ENCODE measurements at places on chromosomes 11 and 22.
A peak's percentile ranks its signal among the peaks of the same experiment; 100 is the strongest.

DNA sequence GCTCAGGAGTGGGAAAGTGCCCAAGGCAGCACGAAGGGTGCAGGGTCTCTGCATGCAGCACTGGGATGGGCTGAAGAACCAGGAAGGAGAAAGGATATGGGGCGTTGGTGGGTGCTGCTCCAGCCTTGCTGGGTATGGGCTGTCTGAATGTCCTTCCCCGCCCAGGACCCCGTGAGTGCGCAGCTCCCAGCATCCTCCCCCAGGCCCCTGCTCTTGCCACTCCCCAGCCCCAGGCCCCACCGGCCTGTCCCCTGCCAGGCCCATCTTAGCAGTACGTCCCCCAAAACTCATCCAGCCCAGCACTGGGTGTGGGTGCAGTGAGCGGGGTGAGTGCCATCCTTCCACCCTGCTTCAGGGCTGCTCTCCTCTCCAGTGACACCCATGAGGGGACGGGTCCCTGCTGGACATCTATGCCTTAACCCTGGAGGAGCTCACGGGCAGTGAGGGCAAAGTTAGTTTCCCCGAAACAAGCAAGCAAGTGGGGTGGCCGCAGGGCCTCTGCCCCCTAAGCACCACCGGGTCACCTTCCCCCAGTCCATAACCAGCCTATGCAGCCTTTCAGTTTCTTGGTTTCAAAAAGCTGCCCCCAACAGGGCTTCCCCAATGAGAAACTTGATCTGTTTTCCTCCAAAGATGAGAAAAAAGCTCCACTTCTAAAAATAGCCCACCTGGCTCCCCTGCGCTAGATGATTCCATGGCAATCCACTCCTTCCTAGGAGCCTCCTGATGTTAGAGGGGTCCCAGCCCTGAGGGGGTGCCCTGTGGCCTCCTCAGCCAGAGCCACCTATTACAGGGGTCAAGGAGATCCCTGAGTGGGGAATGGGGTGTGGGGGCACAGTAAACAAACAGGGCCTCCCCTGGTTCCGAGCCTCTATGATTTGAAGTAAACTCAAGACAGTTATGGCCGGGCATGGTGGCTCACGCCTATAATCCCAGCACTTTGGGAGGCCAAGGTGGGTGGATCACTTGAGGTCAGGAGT is 103.8 kb downstream of the MORC2 start:
- no peak for DNase-seq

DNA sequence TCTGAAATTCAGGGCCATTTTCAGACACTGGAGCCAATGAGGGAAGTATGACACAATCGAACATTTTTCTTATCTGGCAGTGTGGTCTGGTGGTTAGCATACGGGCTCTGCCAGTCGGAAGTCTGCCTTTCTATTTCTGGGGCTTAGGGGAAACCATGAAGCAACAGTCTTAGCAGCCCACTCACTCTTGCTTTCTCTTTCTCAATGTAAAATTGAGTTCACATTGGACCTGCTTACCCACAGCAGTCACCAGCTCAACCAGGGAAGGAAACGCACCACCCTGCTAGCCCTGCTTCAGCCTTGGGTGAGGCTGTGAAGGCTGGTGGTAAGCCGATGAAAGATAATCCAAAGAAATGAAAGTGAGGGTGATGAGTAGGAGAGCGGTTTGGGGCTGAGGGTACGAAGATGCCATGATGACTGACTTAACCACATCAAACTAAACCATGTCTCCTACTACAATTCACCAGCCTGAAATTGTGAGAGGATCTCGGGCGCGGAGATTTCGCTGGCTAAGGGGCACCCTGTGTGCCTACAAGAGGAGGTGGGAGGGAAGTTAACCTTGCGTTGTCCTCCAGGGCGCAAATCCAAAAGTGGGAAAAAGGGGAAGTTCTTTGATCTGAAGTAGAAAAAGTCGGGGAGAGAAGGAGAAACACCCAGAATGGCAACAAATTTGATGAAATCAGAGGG is 2.0 kb upstream of the LMO2 start:
- peak; percentile 78 for DNase-seq

DNA sequence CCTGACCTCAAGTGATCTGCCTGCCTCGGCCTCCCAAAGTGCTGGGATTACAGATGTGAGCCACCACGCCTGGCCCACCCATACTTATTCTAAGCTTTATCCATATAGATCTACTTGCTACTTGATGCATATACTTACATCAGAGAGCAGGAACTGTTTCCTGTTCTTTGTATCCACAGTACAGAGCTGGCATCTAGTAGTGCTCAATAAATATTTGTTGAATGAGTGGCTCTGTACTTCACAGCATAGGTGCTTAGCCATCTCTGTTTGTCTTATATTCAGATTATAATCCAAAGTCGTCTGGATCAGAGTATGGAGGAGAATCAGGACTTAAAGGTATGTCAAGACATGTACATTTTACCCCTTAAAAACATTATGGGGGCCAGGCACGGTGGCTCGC is 38.6 kb upstream of the DLAT start:
- no peak for DNase-seq

- DNase-seq: no peak
These were observed 6.0 kb downstream of the CCDC86 start for GRCh38 chr11:60847896-60848295.

DNA sequence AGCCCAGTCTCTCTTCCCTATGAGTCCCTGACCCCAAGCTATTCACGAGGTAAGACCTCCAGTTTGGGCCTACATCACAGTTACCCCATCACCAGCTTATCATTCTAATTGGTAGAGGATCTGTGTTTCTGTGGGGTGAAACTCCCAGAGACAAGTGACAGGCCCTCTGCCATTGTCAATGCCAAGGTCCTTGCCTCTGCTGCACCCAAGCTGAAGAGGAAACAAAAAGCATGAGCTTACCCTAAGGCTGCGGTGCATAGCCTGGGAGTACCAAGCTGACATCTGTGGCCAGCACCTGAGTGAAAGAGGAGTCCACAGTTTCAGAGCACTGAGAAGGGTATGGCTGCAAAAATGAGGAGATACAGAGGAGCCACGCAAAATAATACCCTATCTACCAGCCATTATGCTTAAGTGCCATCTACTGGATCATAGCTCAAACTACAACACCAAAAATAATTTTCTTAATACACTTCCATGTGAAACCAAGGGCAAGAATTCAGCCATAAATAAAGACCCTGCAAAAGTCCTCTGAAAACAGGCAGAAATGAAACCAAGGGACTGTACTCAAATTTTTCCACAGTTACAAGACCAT is 62.3 kb upstream of the ANO5 start:
- no peak for DNase-seq
